ENCODE measurements at places on chromosomes 16 and 17.

DNA sequence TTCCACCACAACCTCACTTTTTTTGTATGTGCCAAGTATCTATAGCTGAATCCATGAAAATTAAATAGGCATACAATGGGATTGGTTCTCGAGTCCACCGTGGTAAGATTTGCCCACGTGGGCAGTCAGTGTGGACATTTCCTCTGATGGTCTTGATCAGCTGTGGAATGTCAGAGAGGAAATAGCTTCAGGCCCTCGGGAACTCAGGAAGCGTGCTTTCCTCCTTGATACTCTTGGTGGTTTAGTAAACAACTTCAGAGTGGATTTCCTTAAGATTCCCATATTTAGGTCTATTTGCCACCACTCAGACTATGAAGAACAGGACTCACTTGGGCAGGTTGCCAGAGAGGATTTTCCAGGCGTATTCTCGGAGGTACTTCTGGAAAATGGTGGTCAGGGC, 152.5 kb downstream of the VPS53 start:
- H3K27me3 ChIP-seq: no peaks in the 10 kb centered on the region
- no peak overlapping the region for H3K4me3 ChIP-seq
- peaks cover 29% of the 10 kb centered on the region for H3K4me1 ChIP-seq
- no peaks in the 10 kb centered on the region for H3K36me3 ChIP-seq
- H3K27ac ChIP-seq: peak overlapping the region; percentile 69

DNA sequence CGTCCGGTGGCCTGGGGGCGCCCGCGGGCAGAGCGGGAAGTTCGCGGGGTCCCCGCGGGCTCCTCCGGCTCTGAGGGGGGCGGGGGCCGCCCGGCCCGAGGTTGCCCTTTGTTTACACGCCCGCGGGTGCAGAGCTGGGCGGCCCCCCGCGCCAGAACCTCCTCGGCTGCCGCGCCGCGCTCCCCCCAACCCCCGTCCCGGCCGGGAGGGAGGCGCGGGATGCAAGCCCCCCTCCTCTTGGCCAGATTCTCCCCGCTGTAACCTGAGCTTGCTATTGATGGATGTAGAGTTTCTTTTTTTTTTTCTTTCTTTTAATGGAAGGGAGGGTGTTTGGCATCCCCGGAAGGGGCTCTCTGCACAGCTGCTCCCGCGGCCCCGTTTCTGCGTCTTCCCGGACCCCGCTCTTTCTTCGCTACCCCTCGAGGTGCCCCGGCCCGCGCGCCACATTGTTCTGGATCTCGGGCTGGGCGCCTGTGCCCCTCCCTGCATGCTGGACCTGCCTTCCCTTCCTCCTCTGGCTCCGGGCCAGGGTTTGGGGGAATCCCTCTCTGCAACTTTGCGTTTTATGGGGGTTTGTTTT, 646 bp downstream of the CBX2 start:
- peak; percentile 70 for DNase-seq
- H3K36me3 ChIP-seq: no peaks in the 10 kb centered on the region
- H3K4me3 ChIP-seq: peak overlapping the region; percentile 81
- peaks cover 10% of the 10 kb centered on the region for H3K27me3 ChIP-seq
- peak overlapping the region; percentile 73 for H3K27ac ChIP-seq
- peaks cover 37% of the 10 kb centered on the region for H3K4me1 ChIP-seq

DNA sequence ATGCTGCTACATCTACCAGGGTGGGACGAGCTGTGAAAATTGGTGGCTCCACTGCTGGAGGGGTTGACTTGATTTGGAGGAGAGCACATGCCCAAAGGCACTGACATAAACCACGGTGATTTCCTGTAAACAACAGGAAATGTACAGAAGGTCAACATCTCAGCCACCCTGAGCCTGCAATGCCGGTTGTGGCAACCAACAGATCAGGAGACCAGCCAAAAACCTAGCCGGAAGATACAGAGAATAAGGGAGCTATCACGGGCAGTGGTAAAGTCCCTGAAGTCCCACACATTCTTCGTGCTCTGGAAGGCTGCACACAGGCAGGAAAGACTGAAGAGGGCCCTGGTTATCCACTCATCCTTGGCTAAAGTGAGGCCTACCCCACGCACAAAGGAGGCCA, 56.2 kb downstream of the ADCY9 start:
- no peak for DNase-seq
- no peak overlapping the region for H3K4me3 ChIP-seq
- peak overlapping the region; percentile 40 for H3K27ac ChIP-seq
- H3K4me1 ChIP-seq: peaks cover 2% of the 10 kb centered on the region
- H3K27me3 ChIP-seq: no peaks in the 10 kb centered on the region

DNA sequence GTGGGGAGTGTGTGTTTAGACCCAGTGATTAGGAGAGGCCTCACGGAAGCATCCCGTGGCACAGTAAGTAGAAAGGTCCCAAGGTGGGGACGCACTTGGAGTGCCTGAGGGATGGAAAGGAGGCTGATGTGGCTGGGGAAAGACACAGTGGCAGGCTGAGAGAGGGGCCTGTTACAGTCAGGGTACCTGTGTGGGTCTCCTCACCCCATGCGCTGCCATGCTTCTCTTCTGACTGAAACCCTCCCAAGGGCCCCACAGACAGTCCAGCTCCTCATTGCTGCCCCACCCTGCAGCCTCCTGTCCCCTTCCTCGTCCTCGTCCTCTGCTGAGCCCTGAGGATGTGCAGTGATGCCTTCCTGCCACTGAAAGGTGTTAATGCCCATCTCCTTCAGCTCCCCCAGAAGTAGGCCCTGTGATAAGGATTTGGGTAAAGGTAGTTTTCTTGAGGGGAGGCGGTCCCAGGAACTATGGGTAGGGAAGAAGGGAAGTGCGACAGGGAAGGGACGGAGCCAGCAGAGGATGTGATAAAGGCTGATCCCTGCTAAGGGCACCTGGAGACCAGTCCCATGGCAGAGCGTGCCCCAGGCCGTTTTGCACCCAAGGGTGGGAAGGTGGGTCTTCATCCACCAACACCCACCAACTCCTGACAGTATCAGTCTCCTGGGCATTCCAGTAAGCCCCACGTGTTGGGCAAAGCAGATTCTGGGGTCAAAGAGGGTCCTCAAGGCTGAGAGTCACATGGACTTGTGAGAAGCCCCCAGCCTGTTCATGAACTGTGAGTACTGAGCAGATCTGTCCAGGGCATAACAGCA, 237.2 kb downstream of the GSG1L start:
- H3K27ac ChIP-seq: no peak overlapping the region
- H3K27me3 ChIP-seq: no peaks in the 10 kb centered on the region
- H3K4me1 ChIP-seq: no peaks in the 10 kb centered on the region
- H3K4me3 ChIP-seq: no peak overlapping the region
- H3K36me3 ChIP-seq: no peaks in the 10 kb centered on the region
- no peak for DNase-seq

DNA sequence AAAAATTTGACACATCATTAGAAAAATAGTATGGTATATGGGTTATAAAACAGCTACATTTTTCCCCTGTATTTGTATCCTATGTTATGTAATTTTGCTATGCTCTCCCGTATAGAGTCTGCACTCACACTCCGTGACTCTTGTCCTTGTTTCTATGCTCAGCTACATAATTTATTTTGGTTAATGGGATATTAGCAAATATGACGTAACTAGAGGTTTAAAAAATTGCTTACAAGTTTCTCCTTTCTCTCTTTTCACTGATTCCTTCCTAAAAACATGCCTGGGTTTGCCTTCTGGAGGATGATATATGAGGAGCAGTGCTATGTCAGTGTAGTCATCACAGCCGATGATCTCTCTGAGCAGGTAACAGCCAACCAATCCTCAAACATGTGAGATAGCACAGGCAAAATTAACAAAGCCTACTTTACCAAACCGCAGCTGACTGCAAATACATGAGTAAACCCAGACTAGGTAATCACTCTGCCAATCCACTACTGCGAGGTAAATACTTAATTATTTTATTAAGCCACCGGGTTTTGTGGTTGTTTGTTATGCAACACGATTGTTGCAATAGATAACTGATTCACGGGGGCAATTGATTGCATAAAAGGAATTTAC, 126.9 kb downstream of the KIF2B start:
- H3K4me1 ChIP-seq: no peaks in the 10 kb centered on the region
- H3K36me3 ChIP-seq: no peaks in the 10 kb centered on the region
- H3K27me3 ChIP-seq: no peaks in the 10 kb centered on the region
- H3K4me3 ChIP-seq: no peak overlapping the region
- H3K27ac ChIP-seq: no peak overlapping the region

DNA sequence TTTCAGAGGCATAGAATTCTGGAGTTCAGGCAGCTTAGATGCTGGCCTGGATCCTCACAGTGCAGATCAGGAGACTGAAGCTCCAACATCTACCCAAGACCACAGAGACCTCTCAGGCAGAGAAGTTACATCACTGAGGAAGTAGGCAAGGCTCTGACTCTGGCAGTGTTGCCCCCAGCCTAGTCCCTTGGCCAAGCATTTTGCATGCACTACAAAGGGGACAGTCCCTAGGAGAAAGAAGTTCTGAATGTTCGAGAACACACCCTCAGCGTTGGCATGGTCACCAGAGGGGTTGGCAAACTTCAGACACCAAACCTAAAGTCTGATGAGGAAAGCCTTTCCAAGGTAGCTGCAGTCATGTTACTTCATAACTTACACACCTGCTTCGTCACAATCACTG, 2.5 kb downstream of the RANBP10 start:
- no peak for DNase-seq
- no peaks in the 10 kb centered on the region for H3K27me3 ChIP-seq
- no peaks in the 10 kb centered on the region for H3K36me3 ChIP-seq
- peaks cover 27% of the 10 kb centered on the region for H3K4me1 ChIP-seq
- no peak overlapping the region for H3K27ac ChIP-seq

DNA sequence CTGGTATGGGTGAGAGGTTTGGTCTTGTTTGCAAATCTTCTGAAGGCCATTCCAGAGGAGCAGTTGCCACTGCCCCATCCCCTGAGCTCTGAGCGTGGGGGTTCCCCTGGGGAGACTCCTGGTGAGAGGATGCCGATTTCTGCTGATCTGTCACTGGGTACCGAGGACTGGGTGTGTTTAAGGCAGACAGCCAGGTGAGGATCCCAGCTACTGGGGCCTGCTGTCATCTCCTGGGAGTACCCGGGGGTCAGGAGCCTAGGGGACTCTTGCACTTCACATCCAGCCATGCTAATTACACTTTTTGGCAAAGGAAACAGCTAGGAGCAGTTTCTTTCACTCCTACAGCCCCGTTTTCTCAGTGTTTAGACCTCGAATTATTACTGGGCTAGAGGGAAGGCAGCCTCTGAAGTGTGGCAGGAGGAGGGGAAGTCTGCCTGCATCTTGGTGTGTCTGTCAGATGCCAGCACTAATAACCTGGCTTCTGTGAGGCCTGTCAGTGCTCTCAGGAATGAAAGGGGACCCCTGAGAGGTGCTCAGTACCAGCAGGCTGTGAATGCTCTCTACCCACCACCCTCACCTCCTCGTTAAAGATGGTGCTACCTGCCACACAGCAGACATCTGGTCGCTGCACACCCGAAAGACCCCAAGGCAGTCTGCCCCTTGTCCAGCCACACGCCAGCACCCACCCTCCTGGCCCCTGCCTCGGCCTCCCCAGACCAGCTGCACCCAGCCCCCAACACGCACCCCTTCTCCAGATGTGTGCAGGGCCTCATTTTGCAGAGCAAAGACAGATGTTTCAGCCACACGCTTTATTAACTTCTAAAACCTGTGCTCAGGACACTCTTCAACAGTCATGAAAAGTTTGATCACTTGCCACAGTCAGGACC, 43.2 kb downstream of the SNX20 start:
- no peaks in the 10 kb centered on the region for H3K4me1 ChIP-seq
- no peak overlapping the region for H3K4me3 ChIP-seq
- no peaks in the 10 kb centered on the region for H3K36me3 ChIP-seq

DNA sequence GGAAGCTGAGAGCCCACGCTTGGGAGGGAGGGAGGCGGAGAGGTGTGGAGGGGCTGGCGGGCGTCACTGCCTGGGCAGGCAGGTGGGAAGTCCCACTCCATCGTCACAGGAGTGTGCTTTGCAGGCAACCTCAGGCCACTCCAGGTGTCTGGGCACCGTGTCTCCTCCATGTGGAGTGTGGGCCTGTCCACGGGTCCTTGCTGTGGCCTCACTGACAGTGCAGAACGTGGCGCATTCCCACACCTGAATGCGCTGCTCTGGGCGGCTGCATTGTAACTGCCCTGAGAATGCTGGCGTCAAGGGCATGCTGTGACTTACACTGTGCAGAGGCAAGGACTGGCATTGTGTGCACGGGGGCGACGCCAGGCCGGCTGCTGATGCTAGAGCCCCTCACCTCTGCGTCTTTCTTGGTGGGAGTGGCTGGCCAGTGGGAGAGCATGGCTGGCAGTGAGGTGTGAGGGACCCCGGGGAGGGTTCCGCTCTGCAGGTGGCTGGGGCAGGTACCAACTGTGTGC, 66.4 kb downstream of the BANP start:
- peaks cover 38% of the 10 kb centered on the region for H3K36me3 ChIP-seq
- H3K27ac ChIP-seq: no peak overlapping the region
- no peak for DNase-seq

- H3K36me3 ChIP-seq: no peaks in the 10 kb centered on the region
- no peak overlapping the region for H3K27ac ChIP-seq
Observed at GRCh38 chr16:76195056-76195455, 82.1 kb upstream of the CNTNAP4 start.

DNA sequence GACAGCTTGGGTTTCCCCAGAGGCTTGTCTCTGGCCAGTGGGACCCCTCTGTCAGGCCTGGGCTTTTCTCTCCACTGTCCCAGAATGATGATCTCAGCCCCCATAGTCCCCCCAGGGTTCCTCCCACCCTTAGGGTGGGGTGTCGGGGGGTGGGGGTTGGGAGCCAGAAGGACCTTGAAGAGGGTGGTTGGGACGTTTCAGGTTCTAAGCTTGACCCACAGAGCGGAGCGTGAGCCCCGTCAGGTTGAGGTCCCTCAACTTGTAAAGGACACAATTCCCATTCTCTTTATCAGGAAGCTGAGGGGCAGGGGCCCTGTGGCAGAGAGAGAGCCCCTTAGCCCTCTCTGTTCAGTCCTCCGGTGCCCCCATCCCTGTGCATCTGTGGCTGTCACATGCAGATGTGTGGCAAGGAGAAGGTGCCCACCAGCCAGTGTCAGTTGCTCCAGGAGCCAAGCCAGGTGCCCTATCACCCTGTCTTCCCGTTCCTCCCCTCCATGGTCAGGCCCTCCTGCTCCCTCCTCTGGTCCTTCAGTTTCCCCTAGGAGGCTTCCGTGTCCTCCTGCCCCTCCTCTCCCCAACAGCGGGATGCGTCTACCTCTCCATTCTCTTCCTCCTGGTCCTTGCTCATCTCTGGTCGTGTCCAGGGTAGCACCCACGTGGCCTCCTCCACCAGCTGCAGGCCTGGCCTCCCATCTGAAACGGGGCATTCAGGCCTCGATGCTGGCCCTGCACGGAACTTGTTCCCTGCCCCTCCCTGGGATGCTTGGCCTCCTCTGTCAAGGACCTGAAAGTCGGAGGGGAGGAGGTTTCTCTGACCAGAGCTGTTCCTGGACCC, 1.5 kb upstream of the NTN3 start:
- no peak overlapping the region for H3K4me3 ChIP-seq
- DNase-seq: no peak
- no peak overlapping the region for H3K27ac ChIP-seq
- H3K27me3 ChIP-seq: peaks cover 18% of the 10 kb centered on the region
- no peaks in the 10 kb centered on the region for H3K36me3 ChIP-seq
